ENCODE measurements at places on chromosomes 2 and 18.
A peak's percentile ranks its signal among the peaks of the same experiment; 100 is the strongest.

- no peak for DNase-seq
Observed at GRCh38 chr2:212409560-212409959, 129.0 kb downstream of the ERBB4 start.

DNA sequence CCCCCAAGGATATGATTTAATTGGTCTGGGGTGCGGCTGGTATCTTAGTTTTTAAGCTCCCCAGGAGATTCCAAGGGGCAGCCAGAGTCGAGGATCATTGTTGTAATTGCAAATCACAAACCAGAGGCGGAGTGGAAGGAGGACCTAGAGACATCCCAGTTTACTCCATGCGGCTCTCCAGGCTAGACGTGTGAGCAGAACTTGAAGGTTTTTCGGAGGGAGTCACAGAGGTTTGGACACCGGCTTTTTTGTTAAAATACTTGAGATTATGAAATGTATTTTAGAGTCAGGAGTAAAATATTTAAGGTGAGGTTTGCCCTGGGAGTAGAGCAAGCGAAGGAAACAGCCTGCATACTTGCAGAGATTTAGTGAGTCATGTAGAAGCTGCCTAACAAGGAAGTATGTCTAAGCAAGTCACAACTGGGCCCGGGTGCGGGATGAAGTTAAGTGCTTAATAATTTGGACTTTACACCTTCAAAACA, 39.5 kb downstream of the TGOLN2 start:
- DNase-seq = no peak

- no peak for DNase-seq
Observed at GRCh38 chr18:58307441-58307840, 263.4 kb downstream of the NEDD4L start.

- DNase-seq = no peak
Observed at GRCh38 chr2:142989273-142990204, 112.1 kb downstream of the KYNU start.

DNA sequence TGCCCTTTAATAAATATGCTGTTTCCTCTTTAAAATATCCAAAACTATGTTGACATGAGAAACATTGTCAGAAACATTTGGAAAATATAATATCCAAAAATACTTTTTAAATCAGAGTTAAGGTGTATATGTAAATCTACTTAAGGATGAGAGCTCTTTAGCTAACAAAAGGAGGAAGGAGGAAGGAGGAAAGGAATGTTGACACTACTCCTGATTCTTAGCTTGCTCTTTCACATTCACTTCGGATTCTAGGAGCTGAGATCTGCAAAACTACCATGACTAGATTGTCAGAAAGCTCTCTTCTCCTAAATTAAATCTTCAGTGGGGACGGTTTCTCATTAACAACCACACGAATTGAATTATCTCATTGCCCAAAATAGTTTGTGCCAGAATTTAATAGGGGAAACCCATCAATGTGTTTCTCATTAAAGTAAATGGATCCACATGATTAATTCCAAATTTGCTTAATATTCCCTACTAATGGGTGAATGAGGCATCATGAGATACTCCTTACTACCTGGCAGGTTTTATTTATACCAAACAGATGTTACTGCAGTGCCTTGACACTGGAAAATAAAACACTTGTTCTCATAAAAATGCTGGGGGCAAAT, 509.1 kb downstream of the MBD2 start:
- DNase-seq = no peak

GRCh38 chr2:231011526-231011925, 15.6 kb downstream of the SPATA3 start:
- DNase-seq = no peak

DNA sequence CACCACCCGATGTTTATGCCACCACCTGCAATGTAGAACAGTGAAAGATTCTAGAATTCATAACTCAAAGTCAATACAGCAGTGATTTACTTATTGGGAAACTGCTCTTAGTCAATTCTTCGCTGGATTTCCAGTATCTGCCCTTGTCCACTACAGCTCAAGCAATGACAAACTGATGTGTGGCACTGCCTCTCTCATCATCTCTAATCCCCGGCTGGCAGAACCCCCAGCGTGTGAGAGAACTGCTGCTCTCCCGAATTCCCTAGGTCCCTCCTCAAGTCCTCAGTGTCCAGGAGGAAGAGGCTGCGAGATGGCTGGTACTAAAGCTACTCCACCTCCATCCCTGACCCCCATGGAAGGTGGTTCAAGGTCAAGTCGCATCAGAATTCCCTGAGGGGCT, 1.6 kb downstream of the TXNL4A start:
- DNase-seq = no peak

DNA sequence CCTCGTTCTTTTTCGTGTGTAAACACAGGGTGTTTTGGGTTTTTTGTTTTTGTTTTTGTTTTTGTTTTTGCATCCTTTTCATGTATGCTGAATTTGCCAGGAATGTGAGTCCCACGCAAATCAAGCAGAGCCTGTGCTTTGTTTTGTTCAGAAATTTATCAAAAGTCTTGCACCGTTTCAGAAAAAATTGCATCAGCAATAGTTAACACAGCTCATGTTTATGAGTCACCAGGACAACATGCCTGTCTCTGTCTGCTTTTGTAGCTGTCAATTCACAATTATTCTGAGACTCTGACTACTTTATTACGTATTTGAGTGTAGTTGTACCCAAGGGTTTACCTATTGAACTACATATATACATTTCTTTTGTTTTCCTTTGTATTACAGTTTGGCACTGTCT, 38.3 kb downstream of the MRPL44 start:
- no peak for DNase-seq

DNA sequence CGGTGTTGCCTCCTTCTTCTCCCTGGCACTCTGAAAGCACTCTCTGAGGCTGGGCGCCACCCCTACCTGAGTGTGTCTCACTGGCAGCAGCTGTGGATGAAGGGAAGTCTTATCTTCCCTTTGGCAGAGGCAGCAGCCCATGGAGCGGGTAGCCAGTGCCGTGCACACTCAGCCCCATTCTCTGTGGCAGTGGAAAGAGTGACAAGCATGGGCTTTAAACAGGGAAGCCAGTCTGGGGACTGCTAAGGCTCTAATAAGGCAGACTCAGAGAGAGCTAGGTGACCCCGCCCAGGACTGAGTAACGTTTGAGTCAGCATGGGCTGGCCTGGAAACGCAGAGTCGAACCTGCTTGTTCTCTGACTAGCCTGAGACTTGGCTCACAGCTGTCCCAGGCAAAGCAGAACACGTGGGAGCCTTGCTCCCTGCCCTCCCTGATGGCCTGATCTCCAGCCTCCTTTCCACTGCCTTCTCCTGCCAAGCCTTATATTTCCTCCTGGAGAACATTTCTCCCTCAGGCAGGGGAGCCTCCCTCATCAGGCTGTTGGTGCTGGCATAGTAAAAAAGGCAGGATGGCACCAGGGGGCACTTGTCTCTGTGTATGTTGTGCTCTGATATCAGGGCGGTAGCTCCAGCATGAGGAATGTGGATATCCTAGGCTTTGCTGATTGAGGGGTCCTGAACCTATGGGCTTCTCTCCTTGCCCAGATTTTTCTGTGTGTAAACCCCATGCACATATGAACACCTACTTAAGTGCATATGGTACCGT, 93.9 kb upstream of the LGALSL start:
- DNase-seq = peak; percentile 44

DNA sequence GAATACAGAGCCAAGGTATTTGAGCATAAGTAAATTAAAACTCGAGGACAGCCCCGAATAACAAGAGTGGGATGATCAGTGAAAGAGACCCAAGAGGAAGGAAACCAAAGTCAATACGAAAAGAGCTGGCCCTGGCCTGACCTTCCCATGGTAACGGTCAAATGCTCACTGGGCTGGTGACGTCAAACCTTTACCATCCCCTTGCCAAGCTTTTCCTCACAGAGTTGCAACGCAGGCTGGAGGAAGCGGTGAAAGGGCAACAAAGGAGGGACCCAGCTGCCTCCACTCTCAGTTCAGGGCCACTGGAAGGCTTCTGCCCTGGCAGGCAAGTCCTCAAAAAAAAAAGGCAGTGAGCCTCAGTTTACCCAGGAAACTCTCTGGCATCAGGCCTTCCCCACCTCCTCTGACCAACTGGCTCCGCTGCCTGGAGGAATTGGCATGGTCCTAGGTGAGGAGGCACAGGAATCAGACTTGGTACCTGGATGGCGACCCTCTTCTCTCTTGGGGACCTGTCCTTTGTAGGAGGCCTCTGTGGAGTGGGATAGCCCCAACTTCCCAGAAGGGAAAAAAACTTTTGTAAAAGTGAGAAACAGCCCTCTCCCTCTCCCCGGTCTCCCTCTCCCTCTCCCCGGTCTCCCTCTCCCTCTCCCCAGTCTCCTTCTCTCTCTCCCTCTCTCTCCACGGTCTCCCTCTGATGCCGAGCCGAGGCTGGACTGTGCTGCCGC, 212.4 kb downstream of the ANAPC1 start:
- DNase-seq = no peak

DNA sequence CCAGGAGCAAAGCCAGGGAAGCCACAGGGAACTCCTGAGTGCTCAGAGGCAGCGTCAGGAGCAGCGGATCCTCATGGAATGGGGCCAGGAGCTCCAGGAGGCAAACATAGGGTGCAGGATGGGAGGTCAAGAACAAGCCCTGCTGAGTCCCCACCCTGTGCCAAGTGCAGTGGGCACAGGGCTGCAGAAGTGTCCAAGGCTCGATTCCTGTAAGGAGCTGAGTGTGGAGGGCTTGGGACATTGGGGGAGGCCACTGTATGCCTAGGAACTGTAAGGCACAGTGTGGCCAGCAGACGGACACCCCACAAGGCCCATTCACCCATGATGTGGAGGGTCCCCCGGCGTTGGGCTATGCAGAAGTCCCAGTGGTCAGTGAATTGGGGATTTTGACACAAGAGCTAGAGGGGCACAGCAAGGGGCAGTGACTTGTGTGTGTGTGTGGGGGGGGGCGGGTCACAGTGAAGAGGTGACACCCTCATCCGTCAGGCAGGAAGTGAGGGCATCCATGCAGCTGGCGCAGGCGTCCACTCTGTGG, 55.6 kb downstream of the ACKR3 start:
- DNase-seq = no peak

- no peak for DNase-seq
Observed at GRCh38 chr2:1493431-1494126, 80.3 kb downstream of the TPO start.

- no peak for DNase-seq
Observed at GRCh38 chr2:156589381-156590079, 153.4 kb downstream of the GPD2 start.

- DNase-seq = no peak
Observed at GRCh38 chr2:72496479-72496878, 329.4 kb downstream of the EXOC6B start.

DNA sequence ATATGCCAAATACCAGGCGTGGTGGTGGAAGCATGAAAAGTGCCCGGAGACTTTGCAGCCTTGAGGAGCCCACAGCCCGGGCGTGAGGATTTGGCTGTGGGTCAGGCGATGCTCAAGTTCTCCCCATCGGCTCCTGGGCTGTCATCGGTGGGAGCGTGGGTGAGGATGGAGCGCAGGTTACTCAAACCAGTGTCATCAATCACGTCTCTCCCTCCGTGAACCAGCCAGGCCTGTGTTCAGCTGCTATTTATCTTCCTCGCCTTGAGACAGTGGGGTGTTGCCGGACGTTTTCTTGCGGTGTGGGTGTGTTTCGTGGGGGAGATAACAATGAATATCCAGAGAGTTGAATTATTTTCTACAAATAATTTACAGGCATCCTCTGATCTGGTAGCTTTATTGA, 317.6 kb downstream of the EIPR1 start:
- no peak for DNase-seq

DNA sequence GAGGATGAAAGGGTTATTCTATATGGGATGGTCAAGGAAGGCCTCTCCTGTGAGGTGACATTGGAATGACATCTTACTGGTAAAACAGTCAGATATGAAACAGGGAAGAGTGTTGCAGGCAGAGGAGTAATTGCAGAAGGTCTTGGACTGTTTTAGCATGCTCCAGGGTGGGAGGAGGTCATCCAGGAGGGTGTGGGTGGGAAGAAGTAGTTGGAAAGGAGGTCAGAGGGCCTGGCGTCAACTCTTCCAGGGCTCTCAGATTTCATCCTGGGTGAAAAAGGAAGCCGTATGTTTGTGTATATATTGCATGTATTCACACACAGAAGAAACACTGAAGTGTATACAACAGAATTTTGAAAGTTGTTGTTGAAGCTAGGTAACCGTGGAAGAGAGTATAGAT, 48.2 kb downstream of the ATP9B start:
- DNase-seq = no peak

DNA sequence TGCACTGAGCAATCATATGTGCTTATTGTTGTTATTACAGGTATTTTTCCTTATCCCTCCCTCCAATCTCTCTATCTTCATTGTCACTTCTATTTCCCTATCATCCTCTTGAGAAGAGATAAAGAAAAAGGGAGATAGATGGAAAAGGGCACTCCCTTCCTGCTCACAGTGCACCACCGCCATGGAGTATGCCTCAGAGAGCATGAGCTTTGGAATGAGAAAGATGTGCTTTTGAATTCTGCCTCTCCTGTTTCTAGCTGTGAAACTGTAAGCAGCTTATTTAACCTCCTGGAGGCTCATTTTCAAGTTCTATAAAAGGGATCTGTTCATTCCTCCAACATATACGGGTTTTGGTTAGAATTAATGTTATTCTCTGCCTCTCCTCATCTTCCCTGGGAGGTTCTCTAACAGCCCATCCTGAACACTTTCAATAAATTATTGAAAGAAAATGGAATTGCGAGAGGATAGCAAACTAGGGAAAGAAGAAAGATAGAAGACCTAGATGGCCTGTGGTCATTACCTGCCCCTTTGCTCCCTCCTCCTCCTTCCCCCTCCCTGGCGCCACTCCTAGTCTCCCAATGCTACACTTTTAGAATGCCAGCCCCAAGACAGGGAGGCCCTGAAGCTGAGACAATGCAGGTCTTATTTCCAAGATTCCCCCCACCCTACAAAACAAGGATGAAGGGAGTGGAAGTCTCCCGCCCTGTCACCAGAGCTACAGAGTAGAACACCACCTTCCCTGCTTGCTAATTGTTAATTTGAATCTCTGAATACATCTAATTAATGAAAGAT, 37.8 kb downstream of the FIGN start:
- no peak for DNase-seq

DNA sequence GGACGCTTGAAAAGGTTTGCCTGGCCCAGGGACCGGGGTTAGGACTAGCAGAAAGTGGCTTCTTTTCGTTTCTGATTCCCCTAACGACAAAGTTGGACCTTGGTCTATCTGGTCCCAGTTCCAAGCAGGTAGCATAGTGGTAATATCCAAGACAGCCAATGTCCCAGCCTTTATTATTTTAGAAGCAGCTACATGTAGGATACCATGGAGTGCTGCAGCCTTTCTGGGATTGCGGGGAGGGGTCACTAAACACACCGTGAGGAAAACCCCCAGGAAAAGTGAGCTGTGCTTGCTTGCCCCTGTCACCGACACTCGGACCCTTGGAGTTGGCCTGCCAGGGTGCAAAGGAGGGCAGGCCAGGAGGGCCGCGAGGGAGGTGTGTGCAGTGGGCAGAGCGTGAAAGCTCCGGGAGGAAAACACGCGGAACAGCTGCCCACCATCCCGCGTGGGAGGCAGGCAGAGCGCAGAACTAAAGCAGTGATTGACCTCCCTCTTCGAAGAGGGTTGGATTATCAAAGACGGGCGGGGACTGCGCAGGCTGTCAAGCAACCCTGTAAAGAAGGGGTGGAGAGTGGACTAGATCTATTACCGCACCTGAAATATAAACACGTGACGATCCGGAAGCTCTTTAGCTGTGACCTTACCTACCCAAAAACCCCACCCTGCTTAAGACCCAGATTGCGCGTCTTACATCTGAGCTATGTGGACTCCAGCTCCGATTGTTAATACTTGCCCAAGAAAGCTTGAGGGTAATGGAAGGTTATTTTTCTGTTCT, 624 bp upstream of the MAP4K3 start:
- no peak for DNase-seq

- DNase-seq = no peak
Observed at GRCh38 chr18:3410273-3410672, 39.7 kb upstream of the TGIF1 start.

- DNase-seq = no peak
Observed at GRCh38 chr2:120481446-120482194, 135.7 kb downstream of the INHBB start.
